ENCODE measurements at places on chromosomes 13 and 19.
A peak's percentile ranks its signal among the peaks of the same experiment; 100 is the strongest.

GRCh38 chr19:8605514-8605913 is 5.0 kb downstream of the ADAMTS10 start:
- H3K27ac ChIP-seq: no peak overlapping the region
- no peaks in the 10 kb centered on the region for H3K27me3 ChIP-seq
- no peak for DNase-seq
- H3K4me3 ChIP-seq: no peak overlapping the region
- no peaks in the 10 kb centered on the region for H3K36me3 ChIP-seq
- no peaks in the 10 kb centered on the region for H3K4me1 ChIP-seq

- no peaks in the 10 kb centered on the region for H3K36me3 ChIP-seq
- H3K27me3 ChIP-seq: no peaks in the 10 kb centered on the region
- peak overlapping the region; percentile 65 for H3K27ac ChIP-seq
- no peak overlapping the region for H3K4me3 ChIP-seq
- peaks cover 23% of the 10 kb centered on the region for H3K4me1 ChIP-seq
These were observed 49.1 kb downstream of the LMO7 start for GRCh38 chr13:75685239-75685697.

- no peak overlapping the region for H3K4me3 ChIP-seq
- H3K27ac ChIP-seq: no peak overlapping the region
These were observed 16.0 kb upstream of the GNA15 start for GRCh38 chr19:3119693-3120380.

DNA sequence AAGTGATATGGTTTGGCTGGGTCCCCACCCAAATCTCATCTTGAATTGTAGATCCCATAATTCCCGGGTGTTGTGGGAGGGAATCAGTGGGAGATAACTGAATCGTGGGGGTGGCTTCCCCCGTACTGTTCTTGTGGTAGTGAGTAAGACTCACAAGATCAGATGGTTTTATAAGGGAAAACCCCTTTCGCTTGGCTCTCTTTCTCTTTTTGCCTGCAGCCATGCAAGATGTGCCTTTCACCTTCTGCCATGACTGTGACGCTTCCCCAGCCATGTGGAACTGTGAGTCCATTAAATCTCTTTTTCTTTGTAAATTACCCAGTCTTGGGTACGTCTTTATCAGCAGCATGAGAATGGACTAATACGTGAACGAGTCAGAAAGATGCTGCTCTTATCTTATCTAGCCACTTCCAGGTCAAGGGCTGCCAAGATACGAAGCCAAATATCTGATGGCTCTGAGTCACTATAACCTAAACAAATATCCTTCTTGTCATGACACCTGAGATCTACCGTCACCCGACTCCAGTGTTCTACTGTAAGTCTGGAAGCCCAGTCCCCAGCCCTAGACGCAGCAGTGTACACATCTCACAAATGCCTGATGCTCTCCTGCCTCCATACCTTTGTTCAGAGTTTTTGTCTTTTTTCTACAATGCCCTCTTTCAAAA is 45.9 kb downstream of the SLC15A1 start:
- DNase-seq: peak; percentile 70
- H3K27me3 ChIP-seq: no peaks in the 10 kb centered on the region
- peak overlapping the region; percentile 14 for H3K27ac ChIP-seq
- peaks cover 14% of the 10 kb centered on the region for H3K4me1 ChIP-seq
- no peak overlapping the region for H3K4me3 ChIP-seq

GRCh38 chr13:24110011-24110410 is 50.5 kb upstream of the SPATA13 start:
- no peaks in the 10 kb centered on the region for H3K4me1 ChIP-seq
- H3K27ac ChIP-seq: no peak overlapping the region
- no peaks in the 10 kb centered on the region for H3K36me3 ChIP-seq
- no peak overlapping the region for H3K4me3 ChIP-seq
- no peaks in the 10 kb centered on the region for H3K27me3 ChIP-seq
- no peak for DNase-seq

DNA sequence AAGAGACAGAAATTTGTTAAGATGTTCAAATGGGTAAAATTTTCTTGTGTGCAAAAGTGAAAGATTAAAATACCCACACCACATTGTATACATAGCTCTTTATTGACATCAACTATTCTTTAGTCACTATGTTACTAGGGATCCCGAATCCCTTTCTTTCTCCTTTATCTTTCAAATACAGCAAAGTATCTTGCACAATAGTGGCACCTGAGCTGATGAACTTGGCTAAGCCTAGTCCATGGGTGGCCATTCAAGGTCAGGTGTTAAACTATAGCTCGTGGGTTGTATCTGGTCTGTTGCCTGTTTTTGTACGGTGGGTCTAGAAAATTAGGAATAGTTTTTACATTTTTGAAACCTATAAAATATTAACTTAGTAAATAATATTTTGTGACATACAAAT is 210.9 kb downstream of the SLITRK6 start:
- H3K4me1 ChIP-seq: no peaks in the 10 kb centered on the region
- no peak overlapping the region for H3K4me3 ChIP-seq
- no peak overlapping the region for H3K27ac ChIP-seq

DNA sequence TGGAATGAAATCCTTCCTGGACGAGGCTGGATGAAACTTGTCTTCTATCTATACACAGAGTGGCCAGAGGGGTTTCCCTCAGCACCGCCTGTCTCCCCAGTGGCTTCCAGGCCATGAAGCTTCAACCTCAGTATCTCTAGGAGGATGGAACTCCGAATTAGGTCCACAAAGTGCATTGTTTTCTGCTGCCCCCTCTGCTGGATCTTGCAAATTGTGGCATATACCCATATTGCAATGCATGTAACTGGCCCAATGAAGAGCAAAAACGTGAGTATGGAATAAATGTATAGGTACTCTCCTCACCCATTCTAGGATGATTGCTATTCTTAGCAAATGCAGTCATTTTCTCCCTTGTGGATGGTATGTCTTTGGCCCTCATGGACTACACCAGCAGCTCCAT is 14.7 kb upstream of the LILRB4 start:
- H3K4me3 ChIP-seq: no peak overlapping the region
- no peaks in the 10 kb centered on the region for H3K4me1 ChIP-seq
- DNase-seq: no peak
- no peak overlapping the region for H3K27ac ChIP-seq
- H3K36me3 ChIP-seq: no peaks in the 10 kb centered on the region

- no peaks in the 10 kb centered on the region for H3K36me3 ChIP-seq
- H3K27me3 ChIP-seq: no peaks in the 10 kb centered on the region
- no peaks in the 10 kb centered on the region for H3K4me1 ChIP-seq
- H3K27ac ChIP-seq: no peak overlapping the region
- DNase-seq: no peak
These were observed 7.1 kb downstream of the SERTM1 start for GRCh38 chr13:36680913-36681312.

- peak overlapping the region; percentile 95 for H3K27ac ChIP-seq
- H3K27me3 ChIP-seq: no peaks in the 10 kb centered on the region
- H3K4me1 ChIP-seq: peaks cover 18% of the 10 kb centered on the region
- peak overlapping the region; percentile 88 for H3K4me3 ChIP-seq
- H3K36me3 ChIP-seq: no peaks in the 10 kb centered on the region
These were observed 3.0 kb downstream of the PRKD2 start for GRCh38 chr19:46713781-46714443.

- H3K27ac ChIP-seq: no peak overlapping the region
- H3K27me3 ChIP-seq: no peaks in the 10 kb centered on the region
- H3K36me3 ChIP-seq: no peaks in the 10 kb centered on the region
- no peak for DNase-seq
- H3K4me3 ChIP-seq: no peak overlapping the region
- peaks cover 14% of the 10 kb centered on the region for H3K4me1 ChIP-seq
These were observed 223.9 kb downstream of the LACC1 start for GRCh38 chr13:44103429-44104196.

Data from Caco-2 (cell line).